ENCODE measurements at places on chromosomes 13 and 19.

- no peak for DNase-seq
Measured at GRCh38 chr19:10544753-10545251, 1.1 kb downstream of the ATG4D start.

GRCh38 chr13:29893438-29893837 lies 43.0 kb upstream of the UBL3 start:
- DNase-seq = no peak

DNA sequence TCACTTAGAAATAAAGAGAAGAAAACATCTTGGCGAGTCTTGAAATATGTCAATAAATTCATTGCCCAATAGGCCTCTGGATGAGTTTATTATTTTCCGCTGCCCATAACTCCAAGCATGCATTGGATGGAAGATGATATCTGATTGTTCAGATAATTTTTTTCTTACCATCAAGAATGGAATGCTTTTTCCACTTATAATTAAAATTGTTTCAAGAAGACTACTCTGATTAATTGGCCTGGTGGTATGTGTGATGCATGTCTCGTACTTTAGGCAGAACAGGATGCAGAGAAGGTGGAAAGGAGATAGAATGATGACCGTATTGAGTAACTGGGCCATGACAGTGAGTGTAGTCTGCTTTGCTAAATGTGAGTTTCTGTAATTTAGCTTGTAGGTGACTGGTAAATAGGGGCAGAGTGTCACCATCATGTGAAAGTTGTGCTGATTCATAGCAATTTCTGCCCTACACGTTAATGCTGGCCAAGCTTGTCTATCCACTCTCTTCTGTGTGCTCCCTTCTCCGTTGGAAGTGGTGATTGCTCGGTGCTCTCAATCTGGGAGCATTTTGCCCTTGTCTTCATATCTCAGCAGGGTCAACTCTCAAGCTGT lies 13.5 kb upstream of the SPATA13 start:
- DNase-seq = no peak

- DNase-seq = no peak
Measured at GRCh38 chr19:33306853-33307792, 4.8 kb upstream of the CEBPA start.

DNA sequence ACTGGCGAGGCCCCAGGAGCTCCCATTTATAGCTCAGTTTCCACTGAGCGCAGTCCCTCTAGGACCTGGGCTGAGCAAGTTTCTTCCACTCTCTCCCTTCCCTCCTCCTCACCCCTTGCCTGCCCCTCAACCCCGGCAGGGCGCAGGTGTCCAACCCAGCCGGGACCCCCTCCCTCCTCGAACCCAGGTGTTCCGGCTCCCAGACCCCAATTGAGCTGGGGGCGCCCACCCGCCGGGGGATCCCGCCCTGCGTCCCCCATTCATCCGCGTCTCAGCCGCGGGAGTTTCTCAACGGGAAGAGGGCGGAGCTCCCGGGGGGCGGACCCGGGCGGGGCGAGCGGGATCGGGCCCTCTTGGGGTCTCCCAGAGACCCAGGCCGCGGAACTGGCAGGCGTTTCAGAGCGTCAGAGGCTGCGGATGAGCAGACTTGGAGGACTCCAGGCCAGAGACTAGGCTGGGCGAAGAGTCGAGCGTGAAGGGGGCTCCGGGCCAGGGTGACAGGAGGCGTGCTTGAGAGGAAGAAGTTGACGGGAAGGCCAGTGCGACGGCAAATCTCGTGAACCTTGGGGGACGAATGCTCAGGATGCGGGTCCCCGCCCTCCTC lies at the start of gene KIRREL2:
KIRREL2 (plus strand) TSS at position 366 of the 604 bp plus-strand sequence; CDS start at position 575, 209 bp downstream.
- no peak for DNase-seq

DNA sequence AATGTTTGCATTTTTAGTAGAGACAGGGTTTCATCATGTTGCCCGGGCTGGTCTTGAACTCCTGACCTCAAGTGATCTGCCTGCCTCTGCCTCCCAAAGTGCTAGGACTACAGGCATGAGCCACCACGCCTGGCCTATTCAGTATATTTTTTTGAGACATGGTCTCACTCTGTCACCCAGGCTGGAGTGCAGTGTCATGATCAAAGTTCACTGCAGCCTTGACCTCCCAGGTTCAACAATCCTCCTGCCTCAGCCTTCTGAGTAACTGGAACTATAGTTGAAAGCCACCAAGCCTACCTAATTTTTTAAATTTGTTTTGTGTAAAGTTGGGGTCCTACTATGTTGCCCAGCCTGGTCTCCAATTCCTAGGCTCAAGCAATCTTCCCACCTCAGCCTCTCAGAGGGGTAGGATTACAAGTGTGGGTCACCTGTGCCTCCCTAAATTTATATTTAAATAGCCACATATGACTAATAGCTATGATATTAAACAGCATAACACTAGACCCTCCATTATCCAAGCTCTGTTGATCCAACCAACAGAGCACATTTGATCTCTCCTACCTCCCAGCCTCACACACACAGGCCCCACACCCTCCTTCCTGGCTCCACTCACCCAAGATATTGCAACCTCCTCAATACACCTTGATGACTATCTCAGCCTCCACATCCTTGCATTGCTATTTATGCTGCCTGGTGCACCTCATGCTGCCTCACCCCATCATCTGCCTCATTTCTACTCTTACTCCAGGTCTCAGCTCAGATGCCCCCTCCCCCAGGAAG lies 2.1 kb upstream of the CEACAM19 start:
- no peak for DNase-seq

- no peak for DNase-seq
Measured at GRCh38 chr13:80469853-80470381, 129.0 kb upstream of the SPRY2 start.

- no peak for DNase-seq
Measured at GRCh38 chr19:3373971-3374368, 7.6 kb downstream of the NFIC start.

DNA sequence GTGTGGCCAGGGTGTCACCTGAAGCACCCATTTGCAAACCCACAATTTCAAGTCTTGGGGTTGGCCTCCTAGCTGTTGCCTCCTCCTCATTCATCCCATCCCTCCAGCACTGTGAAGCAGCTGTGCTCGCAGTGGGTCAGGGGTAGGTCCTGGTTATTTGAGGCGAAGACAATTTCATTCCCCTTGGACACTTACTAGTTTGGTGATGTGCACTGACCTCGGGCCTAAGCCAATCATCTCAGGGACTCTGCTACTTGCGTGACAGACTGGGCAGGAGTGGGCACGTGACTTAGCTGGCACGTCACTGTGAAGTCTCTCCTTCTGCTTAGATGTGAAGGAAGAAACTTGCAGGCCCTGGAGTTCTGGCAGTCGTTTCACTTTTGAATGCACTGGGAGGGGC lies 3.5 kb upstream of the ATP11A start:
- no peak for DNase-seq

DNA sequence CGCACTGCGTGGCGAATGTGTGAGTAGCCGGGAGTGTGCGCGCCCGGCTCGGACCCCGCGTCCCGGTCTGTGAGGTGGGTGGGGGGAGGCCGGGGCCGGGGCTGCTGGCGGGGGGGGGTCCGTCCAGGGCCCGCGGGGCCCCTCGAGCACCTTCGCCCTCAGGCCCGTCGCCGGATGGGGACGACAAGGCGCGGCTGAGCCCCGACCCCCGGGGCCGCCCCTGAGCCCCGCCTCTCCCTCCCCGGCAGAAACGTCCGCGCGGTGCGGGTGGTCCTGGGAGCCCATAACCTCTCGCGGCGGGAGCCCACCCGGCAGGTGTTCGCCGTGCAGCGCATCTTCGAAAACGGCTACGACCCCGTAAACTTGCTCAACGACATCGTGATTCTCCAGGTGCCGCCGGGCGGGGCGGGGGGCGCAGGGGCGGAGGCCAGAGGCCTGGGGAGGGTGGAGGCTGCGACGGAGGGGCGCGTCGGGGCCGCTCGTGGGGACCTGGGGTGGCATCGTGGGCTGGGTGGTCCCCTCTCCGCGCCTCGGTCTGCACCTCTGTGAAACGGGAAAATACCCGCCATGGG lies 997 bp downstream of the ELANE start:
- no peak for DNase-seq

DNA sequence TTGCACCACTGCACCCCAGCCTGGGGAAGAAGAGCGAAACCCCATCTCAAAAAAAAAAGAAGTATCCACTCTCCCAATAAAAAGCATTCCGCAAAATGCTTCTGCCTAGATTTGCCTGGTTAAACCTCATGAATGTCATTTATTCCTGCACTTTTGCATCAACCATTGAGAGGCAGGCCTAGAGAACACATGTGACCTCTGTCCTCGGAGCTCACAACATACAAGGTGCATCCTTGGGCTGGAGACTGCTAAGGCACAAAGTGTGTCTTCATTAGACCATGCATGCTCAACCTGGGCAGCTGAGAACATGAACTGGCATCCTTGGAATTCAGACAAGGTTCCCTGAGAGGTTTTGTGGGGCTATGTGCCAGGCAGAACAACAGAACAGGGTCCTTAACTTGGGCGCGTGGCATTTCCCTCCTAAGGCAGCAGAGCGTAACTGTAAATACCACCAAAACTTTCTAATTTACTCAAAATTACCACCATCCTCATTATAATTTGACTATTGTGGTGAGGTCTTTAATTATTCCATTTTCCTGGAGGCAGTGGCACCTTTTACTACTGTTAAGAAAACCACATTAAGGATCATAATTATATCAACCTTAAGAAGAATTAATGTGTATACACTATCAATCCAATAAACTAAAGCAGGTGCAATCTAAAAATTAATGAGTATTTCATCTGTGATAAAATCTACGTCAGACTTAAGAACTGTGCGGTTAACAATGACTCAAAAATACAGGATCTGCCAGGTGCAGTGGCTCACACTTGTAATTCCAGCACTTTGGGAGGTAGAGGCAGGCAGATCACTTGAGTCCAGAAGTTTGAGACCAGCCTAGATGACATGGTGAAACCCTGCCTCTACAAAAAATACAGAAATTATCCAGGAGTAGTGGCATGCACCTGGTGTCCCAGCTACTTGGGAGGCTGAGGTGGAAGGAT lies 13.8 kb downstream of the RCBTB1 start:
- DNase-seq = no peak

GRCh38 chr19:51462681-51463080 lies 4.4 kb upstream of the SIGLEC8 start:
- DNase-seq = no peak

GRCh38 chr13:27472441-27472840 lies 22.1 kb upstream of the MTIF3 start:
- no peak for DNase-seq

DNA sequence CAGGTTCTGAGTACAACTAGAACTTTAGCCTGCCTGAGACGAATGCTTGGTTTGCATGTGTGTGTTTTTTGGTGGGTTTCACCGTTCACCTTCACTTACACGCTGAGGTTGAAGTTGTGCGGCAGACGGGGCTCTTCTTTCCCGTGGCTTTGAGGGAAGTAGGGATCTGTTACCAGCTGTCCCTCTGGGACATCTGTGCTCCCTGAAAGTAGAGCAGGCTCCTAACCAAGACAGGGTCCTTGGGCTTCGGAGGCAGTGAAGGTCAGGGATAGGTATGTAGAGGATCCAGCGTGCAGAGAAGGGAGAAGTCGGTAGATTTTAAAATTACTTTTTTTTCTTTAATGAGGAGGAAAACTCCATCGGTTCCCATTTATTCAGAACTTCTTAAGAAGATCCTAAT lies 48.7 kb downstream of the ZNF536 start:
- DNase-seq = no peak

GRCh38 chr19:7641290-7642276 lies 4.7 kb downstream of the STXBP2 start:
- no peak for DNase-seq

DNA sequence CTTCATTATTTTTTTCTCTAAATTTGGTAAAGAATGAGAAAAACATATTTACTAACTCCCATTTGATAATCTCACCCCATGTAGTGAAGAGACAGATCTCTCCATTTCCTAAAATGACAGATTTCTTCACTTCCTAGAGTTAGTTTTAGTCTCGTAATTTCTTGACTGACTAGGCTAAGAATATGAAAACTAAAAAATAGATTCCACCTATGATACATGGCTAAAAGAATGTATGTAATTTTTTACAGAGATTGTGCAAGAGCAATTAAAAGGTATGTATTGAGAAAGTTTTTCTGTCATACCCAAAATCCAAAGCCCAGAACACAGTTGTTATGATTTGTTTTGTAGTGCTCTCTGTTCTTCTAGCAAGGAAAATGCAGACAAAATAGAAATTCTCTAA lies 9.5 kb downstream of the NALCN start:
- DNase-seq = no peak

DNA sequence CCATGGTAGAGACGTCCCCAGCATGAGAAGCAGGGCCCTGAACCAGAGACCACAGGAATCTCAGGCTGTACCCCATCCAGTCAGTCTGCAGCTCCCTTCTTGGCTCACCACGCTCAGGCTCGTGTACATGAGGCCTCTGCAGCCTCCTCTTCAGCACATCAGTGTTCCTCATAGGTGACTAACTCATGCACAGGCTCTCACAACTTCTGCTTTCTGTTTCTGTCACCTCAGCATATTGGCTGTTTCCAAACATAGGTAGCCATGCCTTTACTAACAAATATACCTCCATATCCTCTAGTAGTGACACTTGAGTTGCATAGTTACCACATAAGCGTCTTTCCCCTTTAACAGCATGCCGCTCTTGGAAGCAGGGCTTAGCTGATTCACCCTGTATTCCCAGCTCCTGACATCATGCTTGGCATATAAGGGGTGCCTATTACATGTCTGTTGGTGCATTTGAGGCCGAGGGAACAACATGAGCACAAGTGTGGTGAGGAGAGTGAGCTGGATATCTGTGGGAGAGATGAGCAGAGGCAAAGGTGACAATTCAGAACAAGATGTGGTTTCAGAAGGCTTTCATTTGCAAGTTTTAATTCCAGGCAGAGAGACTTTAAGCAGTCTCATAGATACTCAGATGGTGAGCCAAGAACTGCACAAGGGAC lies 16.7 kb downstream of the ZNF473 start:
- DNase-seq = no peak

GRCh38 chr13:53004573-53004972 lies 24.0 kb upstream of the OLFM4 start:
- no peak for DNase-seq

DNA sequence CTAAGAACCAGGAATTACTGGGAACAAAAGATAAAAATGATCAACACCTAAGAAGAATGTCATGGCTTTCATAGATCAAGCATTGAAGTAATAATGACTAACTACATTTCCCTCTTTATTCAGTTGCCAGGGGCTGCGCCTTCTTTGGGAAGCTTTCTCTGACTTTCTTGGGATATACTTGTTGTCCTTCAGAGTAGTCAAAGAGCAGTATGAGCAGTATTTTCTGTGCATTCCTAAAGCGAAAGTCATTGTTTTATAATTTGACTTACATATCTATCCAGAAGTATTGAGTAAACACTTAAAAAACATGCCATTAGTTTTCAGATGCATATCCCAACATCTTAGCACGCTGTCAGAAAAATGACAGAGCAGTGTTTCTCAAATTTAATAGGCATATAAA lies 2412.4 kb downstream of the PCDH9 start:
- DNase-seq = no peak

GRCh38 chr19:16627193-16627927 lies 644 bp downstream of the MED26 start:
- peak; percentile 2 for DNase-seq

DNA sequence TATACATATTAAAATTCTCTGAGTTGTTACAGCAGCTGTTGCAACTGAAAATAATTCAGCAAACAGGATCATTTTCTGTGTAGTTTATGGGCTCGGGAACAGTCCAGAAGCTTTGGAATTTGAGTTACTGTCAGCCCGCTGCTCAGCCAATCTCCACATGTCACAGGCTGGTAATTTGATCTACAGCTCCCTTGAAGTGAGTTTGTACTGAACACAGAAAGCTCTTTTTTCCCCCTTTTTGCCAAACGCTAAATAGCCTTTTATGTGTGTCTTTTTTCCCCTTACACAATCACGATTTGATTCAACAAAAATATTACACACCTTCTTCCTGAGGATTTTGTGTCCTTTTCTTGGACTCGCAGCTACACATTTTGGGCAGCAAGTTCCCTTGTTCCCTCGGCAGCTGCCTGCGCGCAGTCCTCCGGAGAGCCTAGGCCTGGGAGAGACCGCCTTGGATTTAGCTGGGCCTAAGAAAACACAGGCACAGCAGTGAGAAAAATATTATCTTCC lies 371.4 kb downstream of the KCNRG start:
- DNase-seq = no peak

All from stimulated activated CD8-positive, alpha-beta memory T cell treated with anti-CD3 and anti-CD28 coated beads, Interleukin-12 subunit alpha, Interleukin-12 subunit beta, amount 100 ng/mL, for 4 hours (primary cell).